ENCODE measurements at places on chromosomes 2 and 18. TPM values are rescaled to one million over a fixed set of nuclear protein-coding genes. Genes with fewer than 3 reads are reported as not detected.

- H3K4me3 ChIP-seq: no peak overlapping the region
- H3K4me1 ChIP-seq: no peaks in the 10 kb centered on the region
- DNase-seq: peak; percentile 8
- H3K36me3 ChIP-seq: no peaks in the 10 kb centered on the region
- no peak overlapping the region for H3K27ac ChIP-seq
Measured at GRCh38 chr2:240925568-240926515, 19.7 kb downstream of the CROCC2 start.

DNA sequence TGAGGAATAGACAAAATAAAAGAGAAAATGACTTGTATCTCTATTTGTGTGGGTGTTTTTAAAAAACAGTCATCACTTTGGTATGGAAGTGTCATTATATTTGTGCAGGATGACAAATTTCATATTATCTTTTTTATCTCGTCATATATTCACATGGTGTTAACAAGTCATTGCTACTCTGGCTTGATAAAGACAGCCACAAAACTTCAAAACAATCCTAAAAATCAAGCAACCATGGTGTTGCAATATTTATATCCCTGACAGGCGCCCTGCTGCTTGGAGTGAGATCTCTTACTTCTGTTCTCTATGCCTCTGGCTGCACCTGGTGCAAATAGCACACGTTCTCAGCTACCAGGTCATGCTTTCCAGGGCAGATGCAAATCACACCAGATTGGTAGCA lies 278.0 kb upstream of the EPHA4 start:
- no peaks in the 10 kb centered on the region for H3K4me1 ChIP-seq
- no peak overlapping the region for H3K4me3 ChIP-seq
- DNase-seq: no peak
- H3K27ac ChIP-seq: no peak overlapping the region

DNA sequence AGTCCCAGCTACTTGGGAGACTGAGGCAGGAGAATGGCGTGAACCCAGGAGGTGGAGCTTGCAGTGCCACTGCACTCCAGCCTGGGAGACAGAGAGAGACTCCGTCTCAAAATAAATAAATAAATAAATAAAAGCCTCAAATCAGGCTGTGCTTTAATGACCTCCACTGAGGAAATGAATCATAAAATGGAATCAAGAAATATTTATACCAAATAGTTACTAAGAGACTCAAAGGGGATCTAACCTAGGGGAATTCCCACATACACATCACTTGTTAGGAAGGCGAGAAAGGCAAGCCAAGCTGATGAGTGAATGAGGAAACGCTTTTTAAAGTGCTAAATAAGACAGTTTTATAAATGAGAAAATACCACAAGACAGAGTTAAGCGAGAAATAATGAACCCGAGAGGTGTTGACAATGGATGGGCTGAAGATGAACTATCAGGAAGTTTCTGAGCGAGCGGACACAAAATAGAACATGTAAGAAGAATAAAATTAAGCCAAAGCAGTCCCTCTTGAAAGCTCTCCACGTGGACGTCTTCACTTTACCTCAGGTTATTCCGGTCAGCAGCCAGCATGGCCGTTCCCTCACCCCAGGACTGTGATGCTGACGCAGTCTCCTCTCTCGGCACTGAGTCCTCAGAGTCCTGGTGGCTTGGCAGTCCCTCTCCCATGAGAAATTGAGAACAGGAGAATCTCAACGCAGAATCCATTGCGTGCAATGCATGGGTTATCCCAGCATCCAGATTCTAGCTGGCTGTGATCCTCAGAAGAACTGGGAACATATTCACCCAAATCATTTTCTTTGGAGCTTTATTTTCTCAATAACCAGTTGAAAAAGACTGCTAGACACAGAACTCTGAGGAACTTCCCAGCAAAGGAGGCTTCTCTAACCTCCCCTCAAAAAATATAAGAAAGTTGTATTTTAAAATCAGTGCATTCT lies 22.3 kb downstream of the PXDN start:
- H3K27ac ChIP-seq: peak overlapping the region; percentile 53
- H3K4me1 ChIP-seq: peaks cover 5% of the 10 kb centered on the region
- H3K36me3 ChIP-seq: no peaks in the 10 kb centered on the region

- H3K36me3 ChIP-seq: peaks cover 2% of the 10 kb centered on the region
- no peaks in the 10 kb centered on the region for H3K4me1 ChIP-seq
- no peak overlapping the region for H3K27ac ChIP-seq
- no peaks in the 10 kb centered on the region for H3K27me3 ChIP-seq
- no peak for DNase-seq
Measured at GRCh38 chr18:55280503-55280902, 307.5 kb downstream of the TCF4 start.

- no peaks in the 10 kb centered on the region for H3K27me3 ChIP-seq
- H3K36me3 ChIP-seq: no peaks in the 10 kb centered on the region
- no peak overlapping the region for H3K4me3 ChIP-seq
- H3K4me1 ChIP-seq: no peaks in the 10 kb centered on the region
- no peak overlapping the region for H3K27ac ChIP-seq
- DNase-seq: no peak
Measured at GRCh38 chr2:235215248-235215647, 263.4 kb downstream of the SH3BP4 start.

GRCh38 chr2:45244928-45245327 lies 235.7 kb upstream of the SIX2 start:
- no peaks in the 10 kb centered on the region for H3K36me3 ChIP-seq
- no peaks in the 10 kb centered on the region for H3K27me3 ChIP-seq
- H3K4me1 ChIP-seq: no peaks in the 10 kb centered on the region
- no peak for DNase-seq

DNA sequence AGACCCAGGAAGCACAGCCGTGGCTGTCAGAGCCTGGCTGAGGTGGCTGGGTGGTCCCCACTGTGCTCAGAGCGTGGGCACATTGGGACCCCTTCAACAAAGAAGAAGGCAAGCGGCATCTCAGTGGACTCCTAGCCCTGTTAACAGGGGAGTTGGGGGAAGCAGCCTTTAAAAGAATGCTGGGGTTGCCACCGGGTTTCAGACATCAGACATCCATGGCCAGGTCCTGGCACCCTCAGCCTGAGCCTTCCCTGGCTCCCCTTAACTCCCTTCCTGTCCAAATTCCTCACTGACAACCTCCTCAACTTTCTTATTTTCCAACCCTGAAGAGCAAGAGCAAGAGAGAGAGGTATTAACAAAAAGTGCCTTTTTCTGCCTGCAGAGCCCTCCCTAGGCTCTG lies 24.8 kb upstream of the GNAL start:
- no peaks in the 10 kb centered on the region for H3K36me3 ChIP-seq
- H3K27me3 ChIP-seq: no peaks in the 10 kb centered on the region
- no peak for DNase-seq
- no peaks in the 10 kb centered on the region for H3K4me1 ChIP-seq
- no peak overlapping the region for H3K4me3 ChIP-seq

GRCh38 chr2:33602201-33602830 lies 3.2 kb upstream of the FAM98A start:
- H3K27me3 ChIP-seq: no peaks in the 10 kb centered on the region
- no peaks in the 10 kb centered on the region for H3K36me3 ChIP-seq
- H3K4me3 ChIP-seq: no peak overlapping the region
- peaks cover 7% of the 10 kb centered on the region for H3K4me1 ChIP-seq

- no peak overlapping the region for H3K27ac ChIP-seq
- no peak for DNase-seq
- no peaks in the 10 kb centered on the region for H3K4me1 ChIP-seq
- H3K4me3 ChIP-seq: no peak overlapping the region
- no peaks in the 10 kb centered on the region for H3K27me3 ChIP-seq
Measured at GRCh38 chr18:8844721-8845148, 139.4 kb downstream of the MTCL1 start.

GRCh38 chr2:28615706-28616105 lies 119.8 kb downstream of the PLB1 start:
- DNase-seq: no peak
- H3K27me3 ChIP-seq: no peaks in the 10 kb centered on the region
- H3K4me3 ChIP-seq: no peak overlapping the region
- H3K36me3 ChIP-seq: no peaks in the 10 kb centered on the region
- no peaks in the 10 kb centered on the region for H3K4me1 ChIP-seq
- no peak overlapping the region for H3K27ac ChIP-seq

GRCh38 chr18:22688877-22689496 lies 244.1 kb upstream of the RBBP8 start:
- H3K36me3 ChIP-seq: no peaks in the 10 kb centered on the region
- no peak overlapping the region for H3K27ac ChIP-seq
- no peaks in the 10 kb centered on the region for H3K4me1 ChIP-seq
- no peak overlapping the region for H3K4me3 ChIP-seq
- DNase-seq: no peak

GRCh38 chr18:59810735-59811520 lies 88.9 kb upstream of the PMAIP1 start:
- H3K4me3 ChIP-seq: no peak overlapping the region
- H3K36me3 ChIP-seq: no peaks in the 10 kb centered on the region
- DNase-seq: no peak
- H3K27ac ChIP-seq: no peak overlapping the region

- no peak for DNase-seq
- no peaks in the 10 kb centered on the region for H3K27me3 ChIP-seq
- no peak overlapping the region for H3K4me3 ChIP-seq
- no peak overlapping the region for H3K27ac ChIP-seq
- no peaks in the 10 kb centered on the region for H3K4me1 ChIP-seq
Measured at GRCh38 chr2:235768606-235769005, 274.8 kb downstream of the AGAP1 start.

DNA sequence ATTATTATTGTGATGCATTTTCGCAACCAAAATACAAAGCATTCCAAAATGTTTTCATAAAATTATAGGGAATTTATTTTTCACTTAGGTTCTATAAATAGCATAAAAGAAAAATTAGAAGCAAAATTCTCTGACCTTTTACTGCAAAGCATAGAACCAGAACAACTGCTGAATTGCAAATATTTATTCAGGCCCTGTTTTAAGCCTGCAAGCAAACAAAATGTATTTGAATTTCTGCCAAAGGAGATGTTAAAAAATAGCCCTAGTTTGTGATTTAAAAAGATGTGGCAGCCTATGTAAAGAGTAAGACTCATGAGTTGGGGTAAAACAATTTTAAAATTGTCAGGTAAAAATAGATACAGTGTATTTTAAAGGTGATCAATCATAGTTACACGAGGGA lies 138.1 kb downstream of the KCNJ3 start:
- no peaks in the 10 kb centered on the region for H3K36me3 ChIP-seq
- H3K4me1 ChIP-seq: no peaks in the 10 kb centered on the region
- no peak for DNase-seq
- H3K27ac ChIP-seq: no peak overlapping the region
- no peaks in the 10 kb centered on the region for H3K27me3 ChIP-seq
- no peak overlapping the region for H3K4me3 ChIP-seq

The HOXD3 gene
- 29.3 TPM for total RNA-seq

The ADCY3 gene
- total RNA-seq: 44.6 TPM

The CXCR1 gene
- 0.09 TPM for total RNA-seq

The PCARE gene
- not detected for total RNA-seq
